ENCODE measurements at places on chromosomes 5 and 9.
A peak's percentile ranks its signal among the peaks of the same experiment; 100 is the strongest.

DNA sequence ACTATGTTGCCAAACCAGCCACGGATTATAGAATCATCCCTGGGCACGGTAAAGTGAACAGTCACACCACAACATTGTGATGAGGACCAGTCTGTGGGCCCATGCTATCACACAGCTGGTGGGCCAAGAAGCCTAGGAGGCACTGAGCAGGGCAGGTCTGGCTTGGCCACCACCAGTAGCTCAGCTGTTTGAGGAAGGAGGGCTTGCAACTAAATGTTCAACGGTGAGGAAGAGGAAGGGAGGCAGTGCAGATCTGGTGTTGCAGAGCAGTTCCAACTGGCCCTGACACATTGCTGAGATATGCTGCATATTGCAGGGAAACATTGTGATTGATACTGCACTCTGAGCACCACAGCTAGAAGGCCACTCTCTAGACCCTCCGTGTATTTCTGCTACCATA is 77.9 kb upstream of the ATG10 start:
- no peak for DNase-seq

DNA sequence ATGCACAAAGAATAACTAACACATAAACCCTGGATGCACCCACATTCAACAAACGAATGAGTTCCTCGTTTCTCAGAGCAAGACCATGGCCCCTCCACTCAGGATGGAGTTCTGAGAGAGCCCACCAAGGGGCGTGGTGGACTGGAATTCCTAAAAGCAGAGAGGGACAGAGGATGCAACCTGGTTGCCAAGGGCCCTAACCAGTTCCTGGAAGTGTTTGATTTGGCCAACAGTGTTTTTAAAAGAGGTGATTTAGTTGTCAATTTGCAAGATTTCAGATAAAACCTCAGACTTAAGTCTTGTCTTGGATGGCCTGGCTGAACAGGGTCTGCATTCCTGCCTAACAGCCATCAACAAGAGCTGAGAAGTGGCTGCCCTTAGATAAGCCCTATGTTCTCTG is 34.4 kb downstream of the GLRA1 start:
- no peak for DNase-seq

DNA sequence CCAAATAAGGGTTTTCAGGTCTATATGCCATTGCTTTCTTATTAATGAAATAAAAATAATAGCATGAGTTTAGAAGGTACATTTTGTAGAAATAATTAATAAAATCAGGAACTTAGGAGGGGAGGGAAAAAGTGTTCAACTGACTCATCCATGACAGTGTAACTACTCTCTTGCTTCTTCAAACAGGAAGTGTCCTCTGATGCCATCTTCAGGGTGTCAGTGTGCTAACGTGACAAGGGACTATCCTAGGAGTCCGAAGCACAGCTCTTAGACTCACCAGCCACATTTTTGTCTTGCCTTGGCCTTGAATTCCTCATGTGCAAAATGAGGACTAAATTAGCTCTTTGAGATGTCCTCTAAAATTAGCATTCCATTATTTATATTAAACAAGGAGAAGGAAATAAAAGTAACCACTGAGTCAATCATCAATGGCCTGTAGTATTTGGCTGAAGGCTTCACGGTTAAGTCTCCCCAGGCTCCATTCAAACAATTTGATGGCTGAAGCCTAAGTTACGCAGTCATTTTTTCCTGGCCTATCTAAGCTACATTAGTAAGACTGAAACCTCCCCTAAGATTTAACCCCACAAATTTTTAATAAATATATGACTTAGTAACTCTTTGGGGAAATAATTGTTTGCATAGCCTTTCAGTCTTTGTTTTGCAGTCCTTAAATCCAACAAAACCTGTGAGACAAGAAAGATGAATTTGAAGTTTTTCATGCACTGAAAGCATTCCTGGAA is 151.1 kb downstream of the ARL15 start:
- DNase-seq, result no peak

GRCh38 chr9:99253772-99254431 is 31.8 kb downstream of the SEC61B start:
- no peak for DNase-seq

- peak; percentile 77 for DNase-seq
Measured at GRCh38 chr9:136538599-136539426, 7.0 kb downstream of the NOTCH1 start.

DNA sequence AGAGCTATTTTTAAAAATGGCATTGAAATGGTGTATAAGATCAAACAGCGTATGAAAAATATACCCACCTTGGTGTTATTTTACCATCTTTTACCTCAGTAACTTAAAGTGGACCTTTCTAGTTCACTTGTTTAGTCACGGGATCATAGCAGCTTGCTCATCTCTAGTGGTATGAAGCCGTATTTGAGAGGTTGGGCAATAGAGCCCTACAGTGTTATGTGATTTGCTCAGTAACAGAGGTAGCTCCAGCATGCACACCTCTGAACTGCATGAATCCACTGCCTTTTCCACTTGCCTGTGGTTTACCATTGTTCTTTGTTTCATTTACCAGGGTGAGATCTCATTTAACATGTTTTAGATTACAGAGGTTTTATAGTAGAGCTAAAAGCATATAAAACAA is 134.4 kb downstream of the ATG10 start:
- DNase-seq, result no peak
